Fibroblast of upper back skin (primary cell): ENCODE measurements at places on chromosomes 3 and 15.

DNA sequence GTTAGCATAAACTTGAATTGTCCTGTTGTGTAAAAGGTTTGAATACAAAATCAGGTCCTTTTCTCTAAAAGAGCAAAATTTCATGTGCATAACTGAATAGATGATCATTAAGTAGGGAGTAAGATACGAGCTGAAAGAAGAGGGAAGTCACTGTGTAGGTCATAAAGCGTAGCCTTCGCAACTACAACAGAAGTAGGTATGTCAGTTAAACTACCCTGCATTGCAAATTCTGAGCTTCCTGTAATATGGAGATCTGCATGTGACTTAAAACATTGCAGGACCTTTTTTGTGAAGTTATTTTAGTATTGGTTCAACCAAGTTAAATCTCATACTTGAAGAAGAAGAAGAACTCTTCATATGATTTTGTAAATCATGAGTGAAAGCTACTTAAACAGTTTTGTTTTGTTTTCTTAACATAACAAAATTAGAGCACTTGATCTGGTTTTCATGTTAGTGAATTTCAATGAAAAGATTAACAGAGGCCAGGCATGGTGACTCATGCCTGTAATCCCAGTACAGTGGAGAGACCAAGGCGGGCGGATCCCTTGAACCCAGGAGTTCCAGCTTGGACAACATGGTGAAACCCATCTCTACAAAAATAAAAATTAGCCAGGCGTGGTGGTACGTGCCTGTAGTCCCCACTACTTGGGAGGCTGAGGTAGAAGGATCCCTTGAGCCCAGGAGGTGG lies 26.4 kb downstream of the ARMC8 start:
- DNase-seq: no peak

DNA sequence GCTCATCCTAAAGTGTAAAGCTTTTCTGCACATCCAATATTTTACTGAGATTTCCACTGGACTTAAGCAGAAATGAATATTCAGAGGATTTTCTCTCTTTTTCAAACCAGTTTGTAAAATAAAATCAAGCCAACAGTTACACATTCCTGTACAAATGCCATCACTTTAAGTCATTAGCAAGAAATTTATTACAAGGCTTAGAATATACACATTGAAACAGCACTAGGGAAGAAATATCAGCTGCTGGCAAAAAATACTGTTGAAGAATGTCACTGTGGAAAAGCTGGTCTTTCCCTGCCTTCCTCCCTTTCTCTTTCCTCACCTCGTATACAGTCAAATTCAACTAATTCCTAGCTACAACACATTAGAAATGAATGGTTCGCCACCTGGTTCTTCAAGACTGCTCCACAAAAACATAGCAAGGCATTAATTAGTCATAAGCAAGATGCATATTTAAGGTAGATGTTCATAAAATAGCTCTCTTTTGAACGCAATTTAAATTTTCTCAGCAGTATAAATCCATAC lies 21.3 kb downstream of the PLOD2 start:
- DNase-seq: peak; percentile 21

DNA sequence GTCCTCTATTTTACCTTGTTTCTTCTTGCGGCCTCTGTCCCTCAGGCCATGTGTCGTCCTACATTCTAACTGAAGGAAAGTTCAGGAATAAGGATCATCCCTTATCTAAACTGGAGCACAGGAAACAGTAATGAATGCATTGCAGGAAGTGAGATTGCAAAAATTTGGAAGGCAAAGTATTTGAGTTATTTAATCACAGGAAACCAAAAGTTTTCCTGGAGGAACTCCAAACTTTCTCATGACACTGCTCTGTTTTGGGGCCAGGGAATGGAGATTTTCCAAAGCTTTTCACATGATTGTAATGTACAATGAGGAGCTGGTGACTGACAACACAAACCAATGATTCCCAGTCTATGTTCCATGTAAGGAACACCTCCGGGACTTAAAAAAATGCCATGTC lies 57.8 kb upstream of the PLSCR4 start:
- peak; percentile 96 for DNase-seq

GRCh38 chr3:160049038-160049437 lies 60.4 kb downstream of the IL12A start:
- no peak for DNase-seq

DNA sequence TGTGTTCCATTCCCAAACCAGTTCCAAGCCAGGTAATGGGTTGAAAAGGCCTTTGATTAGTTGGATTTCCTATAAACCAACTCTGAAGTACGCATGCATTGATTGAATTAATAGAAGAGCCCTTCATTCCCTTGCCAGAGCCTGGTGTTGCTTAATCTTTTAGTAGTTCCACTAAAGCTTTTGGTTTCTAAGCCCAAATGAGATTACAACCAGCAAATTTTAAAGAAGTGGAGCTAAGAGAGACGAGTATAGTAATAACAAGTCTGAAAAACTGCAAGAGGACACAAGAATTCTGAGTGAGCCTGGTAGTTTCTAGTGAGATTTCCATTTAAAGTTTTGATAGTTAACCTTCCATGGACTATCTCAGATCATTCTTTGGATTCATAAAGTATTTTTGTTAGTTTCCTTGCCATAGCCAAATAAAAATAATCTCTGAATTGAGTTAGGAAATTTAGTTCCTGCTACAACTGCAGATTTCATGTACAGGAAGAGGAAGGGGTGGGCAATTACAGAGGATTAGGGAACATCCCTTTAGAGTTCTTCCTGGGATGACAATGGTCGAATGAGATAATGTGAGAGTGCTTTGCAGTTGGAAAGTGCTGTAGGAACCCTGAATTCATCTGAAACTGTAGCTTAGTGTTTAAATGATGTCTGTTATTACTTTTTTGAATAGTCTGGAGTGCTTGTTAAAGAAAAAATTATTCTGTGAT lies 136.8 kb downstream of the FNDC3B start:
- DNase-seq: no peak

GRCh38 chr15:77037388-77038209 lies 33.3 kb downstream of the TSPAN3 start:
- no peak for DNase-seq

DNA sequence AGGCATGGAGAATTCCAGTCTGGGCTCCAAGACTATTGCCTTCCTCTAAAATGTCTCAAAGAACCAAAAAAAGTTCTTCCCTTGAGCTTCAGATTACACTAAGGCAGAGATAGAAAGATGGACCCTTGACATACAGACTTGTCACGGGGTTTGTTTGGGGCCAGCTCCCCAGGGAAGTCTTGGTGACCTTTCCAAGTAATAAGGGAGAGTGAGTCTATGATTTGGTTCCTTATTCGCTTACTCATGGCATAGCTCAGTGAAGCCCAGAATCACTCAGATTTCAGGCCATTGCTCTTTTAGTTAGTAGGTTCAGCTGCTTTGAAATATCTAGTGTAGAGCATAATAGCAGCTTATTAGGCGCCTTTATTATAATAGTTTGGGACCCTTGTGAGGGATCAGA lies 90.3 kb downstream of the PLCL2 start:
- no peak for DNase-seq

DNA sequence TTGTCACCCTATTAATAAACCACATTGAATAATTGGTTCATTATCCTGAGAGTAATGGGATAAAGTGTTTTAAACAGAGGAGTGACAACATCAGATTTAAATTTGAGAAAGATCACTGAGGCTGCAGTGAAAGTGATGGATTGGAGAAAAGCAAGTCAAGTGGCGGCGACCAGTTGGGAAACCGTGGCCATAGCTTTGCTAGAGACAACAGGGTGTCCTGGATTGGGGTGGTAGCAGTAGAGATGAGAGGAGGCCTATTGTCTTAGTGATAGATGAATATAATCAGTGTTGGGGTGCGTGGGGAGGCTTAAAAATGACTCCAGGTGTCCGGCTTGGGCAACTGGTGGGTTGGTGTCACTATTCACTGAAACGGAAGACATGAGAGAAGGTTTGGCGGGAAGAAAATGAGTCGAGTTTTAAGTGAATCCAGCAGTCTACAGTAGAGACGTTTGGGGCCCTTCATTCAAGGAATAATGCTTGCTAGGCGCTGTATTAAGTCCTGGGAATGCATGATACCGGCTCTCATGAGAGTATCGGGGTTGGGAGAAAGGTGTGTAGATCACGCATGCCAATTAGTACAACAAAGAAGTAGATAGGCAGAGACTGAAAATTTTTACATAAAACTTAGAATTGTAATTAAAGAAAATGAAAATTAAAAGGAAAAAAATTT lies 819 bp downstream of the NEK4 start:
- DNase-seq: no peak

GRCh38 chr15:93286446-93286845 lies 197.4 kb upstream of the RGMA start:
- DNase-seq: peak; percentile 10

DNA sequence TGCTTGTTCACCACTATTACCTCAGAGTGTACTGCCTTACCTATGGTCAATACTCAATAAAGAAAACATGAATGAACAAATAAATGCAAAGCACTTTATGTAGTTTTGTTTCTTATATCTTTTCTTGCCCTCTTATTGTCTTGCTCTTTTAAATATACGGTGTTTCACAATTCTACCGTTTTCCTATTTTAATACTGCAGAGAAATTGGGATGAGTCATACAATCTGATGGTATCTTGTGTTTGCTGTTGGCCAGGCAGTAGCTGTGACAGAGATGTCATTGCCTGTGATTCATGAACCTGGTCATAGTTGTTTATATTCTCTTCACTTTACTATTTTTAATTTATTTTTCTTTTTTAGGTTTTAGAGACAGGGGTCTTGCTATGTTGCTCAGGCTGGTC lies 48.3 kb downstream of the SERP1 start:
- DNase-seq: peak; percentile 34
